NCI-H1092 treated with DMSO at 0.1 percent for 48 hours (cell line): ENCODE measurements at places on chromosomes 13 and 19.

- no peak for DNase-seq
Measured at GRCh38 chr13:49759503-49759902, 33.0 kb downstream of the KPNA3 start.

GRCh38 chr13:47004027-47004426, 107.2 kb upstream of the HTR2A start:
- no peak for DNase-seq

GRCh38 chr13:79796136-79796535, 315.2 kb downstream of the NDFIP2 start:
- no peak for DNase-seq

DNA sequence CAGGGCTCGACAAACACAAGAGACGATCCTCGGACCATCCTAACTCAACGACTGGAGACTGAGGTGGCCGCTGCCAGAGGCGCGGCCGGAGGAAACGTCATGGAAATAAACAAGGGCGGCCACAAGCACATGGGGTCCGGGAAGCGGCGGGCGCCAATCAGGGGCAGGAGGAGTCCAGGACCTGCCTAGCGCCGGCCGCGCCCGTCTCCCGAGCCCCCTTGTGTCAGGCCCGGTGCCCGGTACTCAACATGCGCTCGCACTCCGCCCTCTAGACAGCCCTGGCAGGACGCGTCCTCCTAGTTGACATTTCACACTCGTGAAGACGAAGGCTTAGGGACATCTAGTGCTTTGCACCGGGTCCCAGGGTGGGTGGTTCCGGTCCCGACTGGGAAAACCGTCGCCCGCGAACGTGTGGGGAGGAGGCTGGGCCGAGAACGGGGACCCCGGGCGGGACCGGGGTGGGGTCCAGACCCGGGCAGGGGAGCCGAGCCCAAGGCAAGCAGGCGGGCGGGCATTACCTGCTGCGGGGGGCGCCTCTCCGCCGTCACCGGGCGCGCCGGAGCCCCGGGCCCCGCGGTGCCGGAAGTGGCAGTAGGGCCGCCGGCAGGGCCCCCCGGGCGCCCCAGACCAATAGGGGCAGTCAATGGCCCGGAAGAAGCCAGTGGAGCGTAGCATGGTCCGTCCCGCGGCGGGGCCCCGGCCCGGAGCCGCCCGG, 442 bp downstream of the REXO1 start:
- DNase-seq: peak; percentile 8

GRCh38 chr13:103062079-103062478, 4.1 kb downstream of the SLC10A2 start:
- no peak for DNase-seq

DNA sequence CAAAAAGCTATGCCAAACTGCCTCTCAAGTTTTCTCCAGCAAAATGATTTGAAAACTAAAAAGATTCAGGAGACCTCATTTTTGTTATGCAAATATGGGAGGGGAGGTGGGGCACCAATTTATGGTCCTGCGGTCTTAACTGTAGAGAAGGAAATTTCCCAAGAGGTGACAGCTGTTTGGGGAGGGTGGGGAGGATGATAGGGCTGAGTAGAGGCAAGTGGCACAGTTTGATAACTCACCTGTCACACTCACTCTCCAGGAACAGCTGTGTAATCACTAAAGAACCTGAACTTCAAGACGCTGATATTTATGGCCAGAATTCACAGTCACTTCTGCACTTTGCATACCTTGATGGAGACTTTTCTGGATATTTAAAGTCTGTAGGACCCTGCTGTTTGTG, 232.9 kb upstream of the STARD13 start:
- no peak for DNase-seq

DNA sequence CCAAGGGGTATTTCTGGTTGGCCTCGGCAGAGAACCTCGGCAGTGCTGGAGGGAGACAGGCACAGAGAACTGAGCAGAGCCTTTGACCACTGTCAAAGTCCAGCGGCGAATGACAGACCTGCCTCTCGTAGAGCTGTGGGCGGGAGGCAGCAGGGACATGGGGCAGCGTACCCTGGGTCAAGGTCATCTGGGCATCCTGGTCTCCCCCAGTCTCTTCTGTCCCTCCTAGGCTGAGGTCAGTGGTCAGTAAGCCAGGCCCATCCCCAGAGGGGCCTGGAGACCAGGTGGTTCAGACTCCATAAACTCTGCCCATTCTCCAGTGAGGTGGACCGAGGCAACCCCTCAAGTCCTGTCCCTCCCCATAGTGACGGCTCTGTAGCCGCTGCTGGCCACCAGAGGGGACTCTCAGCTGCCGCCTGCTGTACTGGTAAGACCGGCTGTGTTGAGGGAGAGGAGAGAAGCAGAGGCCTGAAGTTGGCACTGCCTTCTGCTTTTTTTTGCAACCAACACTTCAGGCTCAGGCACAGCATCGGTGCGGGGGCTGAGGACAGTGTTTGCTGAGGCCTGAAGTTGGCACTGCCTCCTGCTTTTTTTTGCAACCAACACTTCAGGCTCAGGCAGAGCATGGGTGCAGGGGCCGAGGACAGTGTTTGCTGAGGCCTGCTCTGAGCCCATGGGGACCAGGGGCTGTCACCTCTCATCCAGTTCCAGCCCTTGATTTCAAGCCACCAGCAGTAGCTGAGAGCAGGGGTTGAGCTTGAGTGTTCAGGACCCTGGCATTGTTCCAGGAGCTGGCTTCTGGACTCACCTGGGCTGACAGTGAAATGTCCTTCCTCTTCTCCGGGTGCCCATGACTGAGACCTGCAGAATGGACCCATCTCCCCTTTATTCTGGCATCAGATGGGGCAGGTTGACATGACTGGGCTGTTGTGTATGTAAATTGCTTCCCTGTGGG, at the start of gene PGLYRP2:
PGLYRP2 (minus strand) TSS at position 111 of the 955 bp plus-strand sequence. CDS start 130 bp downstream, outside the sequence.
- DNase-seq: peak; percentile 39

DNA sequence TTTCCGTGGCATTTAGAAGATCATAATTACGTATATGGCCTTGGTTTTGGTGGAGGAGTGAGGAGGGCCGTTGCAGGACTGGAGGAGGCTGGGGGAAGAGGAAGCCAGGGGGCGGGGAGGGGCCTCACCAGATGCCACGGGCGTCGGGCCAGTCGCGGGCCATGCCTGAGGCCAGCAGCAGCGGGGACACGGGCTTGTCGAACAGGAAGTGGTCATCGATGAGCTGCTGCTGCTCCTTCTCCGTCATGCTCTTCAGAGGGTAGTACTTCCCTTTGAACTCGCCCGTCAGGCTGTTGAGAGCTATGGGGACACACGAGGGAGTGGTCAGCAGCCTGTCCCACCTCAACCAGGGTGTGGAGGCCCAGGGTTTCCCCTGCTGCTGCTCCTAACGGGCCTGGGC, 11.1 kb downstream of the CKM start:
- DNase-seq: no peak

- DNase-seq: no peak
Measured at GRCh38 chr19:40755248-40755624, 4.2 kb downstream of the SNRPA start.

GRCh38 chr19:13729859-13730258, 34.5 kb upstream of the MRI1 start:
- DNase-seq: no peak

GRCh38 chr19:2255982-2256685, at the start of gene JSRP1:
JSRP1 (minus strand) TSS chr19:2256417; CDS start chr19:2255314, 1,103 bp downstream.
- DNase-seq: no peak

- DNase-seq: peak; percentile 12
Measured at GRCh38 chr19:10655457-10656312, 1.5 kb downstream of the ILF3 start.

GRCh38 chr19:5665781-5666513, 14.4 kb downstream of the MICOS13 start:
- no peak for DNase-seq

DNA sequence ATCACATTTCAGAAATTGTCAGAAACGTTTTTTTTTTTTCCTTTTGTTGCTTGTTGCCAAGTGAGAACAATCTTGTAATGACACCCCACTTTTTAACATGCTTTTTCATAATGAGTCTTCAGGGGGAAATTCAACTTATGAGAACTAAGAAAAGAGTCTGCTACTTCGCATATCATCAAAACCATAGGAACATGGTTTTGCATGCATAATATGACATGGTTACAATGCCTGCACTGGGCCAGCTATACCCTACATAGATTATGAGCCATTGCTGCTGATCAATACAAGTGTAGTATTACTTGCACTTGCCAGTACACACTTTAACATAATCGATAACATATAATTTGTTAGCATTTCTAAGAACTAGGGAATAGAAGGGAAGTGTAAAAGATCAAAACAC, 191.0 kb upstream of the NBEA start:
- DNase-seq: no peak

DNA sequence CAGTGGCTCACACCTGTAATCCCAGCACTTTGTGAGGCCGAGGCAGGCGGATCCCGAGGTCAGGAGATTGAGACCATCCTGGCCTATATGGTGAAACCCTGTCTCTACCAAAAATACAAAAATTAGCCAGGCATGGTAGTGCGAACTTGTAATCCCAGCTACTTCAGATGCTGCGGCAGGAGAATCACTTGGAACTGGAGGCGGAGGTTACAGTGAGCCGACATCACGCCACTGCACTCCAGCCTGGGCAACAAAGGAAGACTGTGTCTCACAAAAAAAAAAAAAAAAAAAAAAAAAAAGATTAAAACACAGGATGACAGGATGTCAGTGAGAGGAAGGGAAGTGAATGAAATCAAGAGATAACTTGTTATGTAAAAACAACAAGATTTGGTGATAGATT, 1158.5 kb downstream of the PCDH9 start:
- no peak for DNase-seq

DNA sequence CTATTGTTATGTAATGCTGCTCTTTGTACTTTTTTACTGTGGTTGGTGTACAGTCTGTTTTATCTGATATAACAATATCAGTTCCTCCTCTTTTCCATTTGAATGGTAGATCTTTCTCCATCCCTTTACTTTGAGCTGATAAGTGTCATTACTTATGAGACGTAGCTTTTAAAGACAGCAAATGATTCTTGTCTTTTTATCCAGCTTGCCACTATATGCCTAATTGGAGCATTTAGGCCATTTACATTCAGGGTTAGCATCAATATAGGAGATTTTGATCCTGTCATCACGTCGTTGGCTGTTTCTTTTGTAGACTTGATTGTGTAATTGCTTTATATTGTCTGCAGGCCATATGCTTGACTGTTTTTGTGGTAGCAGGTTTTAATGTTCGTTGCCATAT, 894.2 kb upstream of the ATXN8OS start:
- no peak for DNase-seq

GRCh38 chr13:34667286-34668218, 274.5 kb upstream of the NBEA start:
- no peak for DNase-seq

GRCh38 chr19:35421362-35421761, 26.7 kb upstream of the FFAR2 start:
- DNase-seq: no peak

DNA sequence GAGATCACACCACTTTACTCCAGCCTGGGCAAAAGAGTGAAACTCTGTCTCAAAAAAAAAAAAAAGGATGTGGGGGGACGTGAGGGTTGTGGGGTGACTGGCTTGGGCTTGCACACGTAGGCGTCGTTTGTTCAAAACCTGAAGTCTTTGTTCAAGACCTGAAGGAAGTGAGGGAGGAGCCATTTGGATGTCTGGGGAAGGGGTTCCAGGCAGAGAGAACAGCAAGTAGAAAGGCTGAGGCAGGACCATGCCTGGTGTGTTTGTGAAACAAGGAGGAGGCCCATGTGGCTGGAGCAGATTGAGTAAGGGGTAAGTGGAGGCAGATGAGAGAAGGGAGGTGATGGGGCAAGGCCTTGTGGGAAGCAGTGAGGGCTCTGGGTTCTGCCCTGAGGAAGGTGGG, 27.8 kb downstream of the PIN1 start:
- no peak for DNase-seq

- DNase-seq: no peak
Measured at GRCh38 chr19:50173127-50173526, 10.0 kb upstream of the IZUMO2 start.

DNA sequence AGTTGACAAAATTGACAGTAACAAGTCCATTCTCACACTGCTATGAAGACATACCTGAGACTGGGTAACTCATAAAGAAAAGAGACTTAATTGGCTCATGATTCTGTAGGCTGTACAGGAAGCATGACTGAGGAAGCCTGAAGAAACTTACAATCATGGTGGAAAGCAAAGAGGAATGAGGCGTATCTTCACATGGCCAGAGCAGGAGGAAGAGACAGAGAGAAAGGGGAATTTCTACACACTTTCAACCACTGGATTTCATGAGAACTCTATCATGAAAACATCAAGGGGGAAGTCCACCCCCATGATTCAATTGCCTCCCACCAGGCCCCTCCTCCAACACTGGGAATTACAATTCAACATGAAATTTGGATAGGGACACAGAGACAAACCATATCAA, 758.4 kb upstream of the SLITRK1 start:
- DNase-seq: no peak

- no peak for DNase-seq
Measured at GRCh38 chr19:29535214-29535831, 9.5 kb downstream of the VSTM2B start.

- no peak for DNase-seq
Measured at GRCh38 chr13:99768986-99769385, 202.6 kb downstream of the ZIC5 start.

DNA sequence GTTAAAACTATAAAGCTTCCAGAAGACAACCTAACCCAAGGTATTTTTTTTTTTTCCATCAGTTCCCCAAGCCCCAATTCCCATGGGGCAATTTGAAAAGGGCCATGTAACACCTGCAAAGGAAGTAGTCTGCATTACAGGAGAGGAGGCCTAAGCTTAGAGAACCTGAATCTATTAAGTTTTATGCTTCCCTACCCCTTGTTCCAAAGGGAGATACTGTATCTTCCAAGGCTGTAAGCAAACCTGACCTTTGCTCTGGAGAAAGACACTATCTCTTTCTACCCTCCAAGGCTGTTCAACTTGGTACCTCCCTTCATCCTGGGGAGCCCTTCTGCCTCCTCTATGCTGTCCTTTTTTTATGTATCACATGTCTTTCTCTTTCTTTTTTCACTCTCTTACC, 15.0 kb downstream of the KATNAL1 start:
- no peak for DNase-seq

DNA sequence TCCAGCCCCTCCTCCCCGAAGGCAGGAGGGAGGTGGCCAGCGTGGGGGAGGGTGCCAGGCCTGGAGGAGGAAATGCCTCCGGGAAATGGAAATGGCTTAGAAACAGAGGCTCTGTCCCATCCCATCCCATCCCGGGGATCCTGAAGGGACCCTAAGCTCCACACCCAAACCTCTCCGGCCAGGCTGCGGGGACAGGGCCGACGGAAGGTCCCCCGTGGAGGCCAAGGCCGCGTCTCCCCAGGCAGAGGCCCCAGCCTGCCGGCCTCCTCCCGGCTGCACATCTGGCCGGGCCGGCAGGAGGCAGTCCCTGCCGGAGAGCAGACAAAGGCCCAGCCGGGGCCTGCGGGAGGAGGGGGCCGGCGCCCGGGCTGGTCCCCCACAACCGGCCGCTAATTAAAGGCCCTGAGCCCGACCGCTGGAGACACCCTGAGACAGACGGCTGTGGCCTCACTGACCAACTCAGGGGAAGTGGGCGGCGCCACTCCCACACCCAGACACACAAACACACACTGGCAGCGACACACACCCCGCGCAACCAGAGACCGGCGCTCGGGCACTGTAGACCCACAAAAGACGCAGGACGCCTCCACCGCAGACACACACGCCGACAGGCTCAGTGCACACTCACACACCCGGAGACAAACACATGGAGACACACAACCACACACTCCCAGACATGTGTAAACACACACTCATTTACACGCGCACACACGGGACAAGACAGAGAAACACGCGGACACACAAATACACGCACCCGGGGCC, 1.1 kb downstream of the ADAMTS10 start:
- DNase-seq: no peak

GRCh38 chr13:80548915-80549314, 208.0 kb upstream of the SPRY2 start:
- DNase-seq: no peak

GRCh38 chr13:33185853-33186252, 99.7 kb downstream of the STARD13 start:
- no peak for DNase-seq
